ENCODE measurements at places on chromosomes 13 and 19.

DNA sequence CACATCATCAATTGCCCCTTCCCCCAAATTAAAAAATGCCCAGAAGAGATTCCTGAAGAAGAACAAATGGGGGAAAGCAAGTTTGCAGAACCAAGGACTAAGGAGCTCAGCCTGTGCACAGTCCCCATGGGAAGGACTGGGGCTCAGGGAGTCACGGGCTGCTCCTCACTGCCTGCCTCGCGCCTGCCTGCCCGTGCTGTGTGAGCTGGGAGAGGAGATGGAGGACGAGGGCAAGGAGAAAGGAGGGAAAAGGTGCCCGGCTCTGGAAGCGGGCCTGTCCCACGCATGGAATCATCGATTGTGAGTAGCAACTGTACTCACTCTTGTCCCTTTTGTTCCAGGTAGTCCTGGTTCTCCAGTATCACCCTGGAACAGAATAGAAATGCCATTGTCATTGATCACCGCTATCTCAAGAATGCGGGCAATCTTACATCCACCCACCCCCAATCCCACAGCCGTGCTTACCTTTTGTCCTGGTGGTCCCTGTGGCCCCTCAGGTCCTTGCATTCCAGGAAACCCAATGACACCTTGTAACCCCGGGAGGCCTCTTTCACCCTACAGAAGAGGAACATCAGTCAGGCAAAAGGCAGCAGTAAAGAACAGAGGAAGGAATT is 93.4 kb downstream of the COL4A1 start:
- no peak for DNase-seq

DNA sequence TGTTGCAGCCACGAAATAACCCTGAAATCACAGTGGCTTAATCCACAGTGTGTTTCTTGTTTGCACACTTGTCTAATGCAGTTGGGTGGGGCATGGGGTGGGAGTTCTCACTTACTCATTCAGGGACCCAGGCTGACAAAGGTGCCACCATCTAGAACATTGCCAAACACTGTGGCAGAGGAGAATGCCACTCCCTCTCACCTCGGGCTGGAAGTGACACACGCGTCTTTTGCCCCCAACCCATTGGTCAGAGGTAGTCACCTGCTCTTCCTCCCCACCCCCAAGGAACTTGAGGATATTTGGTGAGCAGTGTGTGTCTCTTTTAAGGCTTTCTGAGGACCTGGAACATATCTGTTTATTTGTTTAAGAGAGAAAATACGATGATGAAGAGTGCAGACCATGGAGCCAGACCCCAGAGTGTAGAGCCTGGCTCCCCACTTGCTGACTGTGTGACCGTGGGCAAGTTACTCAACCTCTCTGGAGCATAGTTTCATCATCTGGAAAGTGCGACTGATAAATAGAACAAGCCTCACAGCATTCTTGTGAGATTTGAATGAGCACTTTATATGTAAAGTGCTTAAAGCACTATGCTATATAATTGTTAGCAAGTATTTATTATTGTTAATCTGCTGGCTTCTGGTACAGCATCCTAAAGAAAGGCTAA is 17.4 kb downstream of the GPR183 start:
- no peak for DNase-seq

- peak; percentile 37 for DNase-seq
These were observed 69.7 kb downstream of the ZNF100 start for GRCh38 chr19:21697698-21698097.

GRCh38 chr13:74210693-74211393 is 76.6 kb upstream of the KLF12 start:
- DNase-seq, result no peak

DNA sequence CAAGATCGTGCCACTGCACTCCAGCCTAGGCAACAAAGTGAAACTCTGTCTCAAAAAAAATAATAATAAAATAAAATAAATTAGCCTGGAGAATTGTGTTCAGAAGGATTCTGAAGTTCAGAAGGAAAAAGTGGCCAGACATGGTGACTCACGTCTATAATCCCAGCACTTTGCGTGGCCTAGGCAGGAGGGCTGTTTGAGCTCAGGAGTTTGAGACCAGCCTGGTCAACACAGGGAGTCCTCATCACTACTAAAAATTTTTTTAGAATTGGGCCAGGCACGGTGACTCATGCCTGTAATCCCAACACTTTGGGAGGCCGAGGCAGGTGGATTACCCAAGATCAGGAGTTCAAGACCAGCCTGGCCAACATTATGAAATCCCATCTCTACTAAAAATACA is 6.0 kb downstream of the RDH8 start:
- DNase-seq, result no peak

DNA sequence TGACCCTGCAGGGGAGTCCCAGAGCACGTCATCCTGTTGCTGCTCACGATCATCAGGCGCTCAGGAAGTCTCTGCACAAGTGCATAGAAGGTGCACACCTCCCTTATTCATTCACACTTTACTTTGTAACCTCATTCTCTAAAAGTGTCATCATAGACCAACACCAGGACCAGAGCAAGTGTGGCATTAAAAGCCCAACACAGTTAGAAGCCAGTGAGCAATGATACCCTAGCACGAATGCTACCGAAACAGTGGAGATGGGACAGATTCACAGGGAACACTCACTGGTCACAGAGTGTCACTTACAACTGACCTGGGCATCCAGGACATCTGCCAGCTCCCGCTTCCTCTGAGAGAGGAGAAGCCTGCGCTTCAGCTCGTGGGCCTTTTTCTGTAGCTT is 17.0 kb downstream of the HAUS8 start:
- no peak for DNase-seq

Data from activated CD4-positive, alpha-beta T cell treated with anti-CD3 and anti-CD28 coated beads, Interleukin-2, amount 10 ng/mL, durations not matched to agents 24 days and 14 days (primary cell).